ENCODE measurements at places on chromosomes 1 and 21.
A peak's percentile ranks its signal among the peaks of the same experiment; 100 is the strongest.

DNA sequence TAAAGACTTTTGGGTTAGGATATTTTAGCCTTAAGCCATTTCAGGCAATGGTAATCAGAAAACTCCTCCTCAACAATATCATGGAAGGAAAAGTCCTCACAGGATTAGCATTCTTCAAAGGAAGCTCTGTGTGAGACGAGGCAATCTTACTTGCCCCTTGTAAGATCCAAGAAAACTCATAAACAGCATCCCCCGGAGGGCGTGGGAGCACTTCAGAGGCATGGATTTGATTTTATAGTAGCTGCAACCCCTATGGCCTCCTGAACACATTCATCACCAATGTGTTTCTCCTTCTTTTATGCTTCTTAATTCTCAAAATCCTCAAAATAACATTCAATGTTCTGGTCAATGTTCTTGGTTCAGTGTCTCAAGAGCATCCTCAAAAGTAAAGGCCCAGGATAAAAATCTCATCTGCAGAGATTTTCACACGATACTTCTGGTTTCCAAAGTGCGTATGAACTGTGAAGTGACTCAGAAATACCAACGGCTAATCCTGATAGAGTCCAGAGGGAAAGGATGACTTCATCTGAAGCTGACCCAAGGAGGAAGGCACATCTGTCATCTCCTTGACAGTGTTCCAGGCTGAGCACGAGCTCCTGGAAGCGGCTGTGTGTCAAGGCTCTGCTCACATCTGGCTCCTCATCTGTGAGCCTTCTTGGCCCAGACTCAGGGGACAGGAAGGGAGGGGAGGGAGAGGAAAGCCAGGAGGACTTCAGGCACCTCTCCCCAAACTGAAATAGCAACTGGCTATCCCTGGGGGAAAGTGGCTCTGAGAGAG, 49.3 kb upstream of the PSEN2 start:
- DNase-seq, result peak; percentile 39

GRCh38 chr1:1116701-1117468, 996 bp upstream of the C1orf159 start:
- DNase-seq, result no peak

- no peak for DNase-seq
Observed at GRCh38 chr1:13728091-13728715, 28.2 kb downstream of the PRDM2 start.

- no peak for DNase-seq
Observed at GRCh38 chr1:94883691-94884090, 43.2 kb downstream of the CNN3 start.

DNA sequence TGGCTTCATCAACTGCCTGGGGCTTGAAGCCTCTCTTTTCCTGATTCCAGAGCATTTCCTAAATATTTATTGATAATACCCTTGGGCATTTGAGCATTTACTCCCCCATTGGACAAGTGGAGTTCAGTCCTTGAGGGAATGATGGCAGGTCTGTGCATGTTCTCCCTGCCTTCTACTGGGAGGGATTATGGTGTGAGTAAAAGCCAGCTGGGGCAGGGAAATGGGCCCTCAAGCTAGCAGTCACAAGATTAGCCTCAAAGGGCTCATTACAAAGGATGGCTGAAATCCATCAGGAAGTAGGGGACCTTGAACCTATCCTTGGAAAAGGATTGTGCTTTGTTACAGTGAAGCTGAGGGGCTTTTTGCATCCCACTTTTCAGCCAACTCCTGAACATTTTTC, 24.2 kb upstream of the OSBPL9 start:
- no peak for DNase-seq

- no peak for DNase-seq
Observed at GRCh38 chr1:92743221-92743620, 41.7 kb downstream of the EVI5 start.

- no peak for DNase-seq
Observed at GRCh38 chr1:157153746-157154145, 15.6 kb upstream of the ETV3 start.

GRCh38 chr1:7070389-7071029, 285.3 kb downstream of the CAMTA1 start:
- peak; percentile 5 for DNase-seq

DNA sequence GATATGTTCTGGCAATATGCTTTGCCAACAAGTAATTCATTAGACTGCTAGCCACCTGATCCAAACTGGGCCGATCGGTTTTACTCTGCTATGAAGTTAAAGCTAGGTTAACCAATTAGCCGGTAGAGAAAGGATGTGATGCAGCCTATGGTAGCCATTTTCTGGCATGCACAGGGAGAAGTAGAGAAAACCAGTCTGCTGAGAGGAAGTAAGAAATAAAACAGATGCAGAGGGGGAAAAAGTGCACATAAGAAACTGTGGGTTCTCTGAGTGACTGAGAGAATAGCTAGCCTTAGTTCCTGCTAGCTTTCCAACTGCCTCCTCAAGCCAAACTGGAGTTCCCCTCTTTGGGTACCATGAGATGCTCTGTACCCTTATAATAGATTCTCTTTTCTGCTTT, 52.8 kb downstream of the ARID4B start:
- DNase-seq, result no peak

GRCh38 chr1:181594553-181594952, 111.2 kb downstream of the CACNA1E start:
- no peak for DNase-seq

DNA sequence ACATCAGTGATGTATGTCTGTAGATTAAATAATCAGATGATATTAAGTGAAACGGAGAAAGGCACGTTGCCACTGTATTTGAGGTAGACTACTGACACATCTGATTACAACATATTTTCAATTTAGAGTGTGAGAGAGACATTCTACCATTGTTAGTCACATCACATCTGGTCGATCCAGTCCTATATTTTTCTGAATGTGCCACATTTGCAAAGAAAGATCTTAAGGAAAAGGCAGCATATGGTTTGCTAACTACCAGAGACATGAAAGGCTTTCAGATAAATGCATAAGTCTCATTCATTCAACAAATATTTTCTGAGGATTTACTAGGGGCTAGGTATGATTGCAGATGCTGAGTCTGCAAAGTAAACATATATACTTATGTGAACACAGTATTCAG, 114.3 kb upstream of the RUNX1 start:
- DNase-seq, result no peak

DNA sequence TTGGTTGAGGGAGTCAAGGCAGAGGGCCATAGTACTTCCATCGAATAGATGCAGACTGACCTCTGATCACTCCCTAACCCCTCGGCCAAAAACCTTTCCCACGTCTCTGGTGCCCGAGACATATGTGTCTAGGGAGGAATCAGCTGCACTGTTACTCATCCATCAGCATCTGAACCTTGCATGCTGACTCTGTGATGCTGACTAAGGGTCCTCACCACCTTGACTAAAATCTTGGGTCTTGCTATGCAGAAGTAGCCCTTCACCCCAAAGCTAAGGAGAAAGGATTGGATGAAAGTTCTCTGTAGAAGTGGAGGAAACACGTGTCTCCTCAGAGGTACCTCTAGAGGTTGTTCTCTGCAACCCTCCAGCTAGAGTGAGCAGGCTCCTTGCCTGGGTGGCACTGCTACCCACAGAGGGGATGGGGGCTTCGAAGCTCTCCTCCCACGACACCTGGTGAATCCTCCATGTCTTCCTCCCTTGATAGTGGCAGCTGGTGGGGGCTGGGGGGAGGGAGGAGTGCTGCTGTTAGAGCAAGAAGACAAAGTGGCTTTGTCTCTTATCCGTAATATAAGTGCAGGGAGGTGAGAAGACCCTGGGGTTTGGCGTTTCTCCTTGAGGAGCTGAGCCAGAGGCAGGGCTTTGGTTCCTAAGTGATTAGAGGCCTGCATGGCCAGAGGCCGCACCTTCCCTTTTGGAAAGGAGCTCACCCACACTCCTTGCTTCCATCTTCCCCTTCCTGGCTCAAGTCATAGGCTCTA, 45.1 kb downstream of the ATP2B4 start:
- no peak for DNase-seq

DNA sequence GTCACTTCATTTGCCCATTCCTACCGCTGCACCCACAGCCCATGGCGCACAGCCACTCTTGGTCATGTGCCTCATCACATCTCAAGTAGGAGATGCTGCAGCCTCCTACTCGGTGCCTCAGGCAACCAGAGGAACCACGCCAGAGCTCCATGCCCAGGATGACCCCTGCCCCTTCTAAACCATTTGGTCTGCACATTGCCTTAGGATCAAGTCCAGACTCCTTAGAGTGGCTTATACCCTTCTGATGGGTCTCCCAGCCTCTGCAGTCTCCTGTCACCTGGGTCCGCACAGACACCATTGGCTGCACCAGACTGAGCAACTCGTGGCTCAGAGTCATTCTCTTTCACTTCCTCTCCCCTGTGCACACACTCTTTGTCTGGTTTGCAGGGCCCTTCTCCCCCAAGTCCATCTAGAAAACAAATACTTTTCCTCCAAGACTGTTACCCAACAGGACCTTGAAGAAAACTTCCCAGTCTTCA, 2.2 kb upstream of the ADORA3 start:
- DNase-seq, result no peak

GRCh38 chr1:18320051-18320450, 160.7 kb upstream of the KLHDC7A start:
- DNase-seq, result no peak

Measured in NCI-H446 treated with DMSO at 0.1 percent for 48 hours (cell line).